Kidney glomerular epithelial cell (primary cell): ENCODE measurements at places on chromosomes 5 and 9.

DNA sequence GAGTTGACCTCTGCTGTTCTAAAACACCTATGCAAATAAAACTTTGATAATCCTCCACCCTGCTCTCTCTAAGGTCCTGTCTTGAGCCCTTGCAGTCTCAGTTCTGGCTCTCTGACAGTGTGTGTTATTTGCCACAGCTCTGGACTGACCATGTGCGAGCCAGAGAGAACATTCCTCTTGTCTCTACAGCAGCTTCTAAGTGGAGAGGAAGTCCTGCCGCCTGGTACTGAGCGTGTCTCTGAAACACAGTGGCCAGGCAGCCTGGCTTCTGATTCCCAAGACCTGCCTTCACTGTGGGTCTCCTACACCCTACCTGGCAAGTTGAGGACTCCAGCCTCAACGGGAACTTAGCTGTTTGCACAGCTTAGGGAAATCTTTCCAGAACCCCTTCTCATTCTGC is 61.6 kb downstream of the ENTREP1 start:
- DNase-seq: no peak

DNA sequence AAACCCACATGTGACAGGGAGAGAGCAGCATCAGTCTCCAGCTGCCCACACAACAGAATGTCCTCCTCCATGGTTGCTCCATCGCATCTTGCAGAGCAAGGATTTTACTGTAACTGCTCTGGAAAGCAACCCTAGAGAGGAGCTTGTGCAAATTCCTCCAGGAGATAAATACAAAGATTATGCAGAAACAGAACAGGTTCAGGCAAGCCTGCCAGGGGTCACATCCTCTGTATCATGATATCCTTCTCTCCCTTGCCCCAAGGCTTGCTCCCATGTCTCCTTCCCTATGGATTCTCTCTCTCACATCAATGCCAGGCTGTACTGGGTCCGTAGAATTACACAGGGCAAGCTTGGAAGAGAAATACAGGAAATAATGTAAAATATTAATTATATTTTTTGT is 226.0 kb downstream of the MPDZ start:
- no peak for DNase-seq

DNA sequence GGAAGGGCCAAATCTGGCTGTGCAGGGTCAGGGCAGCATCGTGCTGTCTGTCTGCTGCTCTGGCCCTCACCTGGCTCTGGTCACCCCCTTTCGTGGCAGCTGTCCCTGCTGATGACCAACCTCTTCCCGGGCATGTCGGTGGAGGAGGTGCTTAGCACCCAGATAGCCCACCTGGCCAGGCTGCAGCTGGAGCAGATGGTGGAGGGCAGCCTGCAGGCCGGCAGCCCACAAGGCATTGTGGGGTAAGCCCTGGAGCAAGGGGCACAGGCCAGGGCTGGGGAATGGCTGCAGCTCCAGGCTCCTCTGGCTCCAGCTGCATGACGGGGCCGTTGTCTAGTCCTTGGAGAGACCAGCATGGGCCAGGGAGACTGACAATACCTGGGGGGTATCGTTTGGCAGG is 8.2 kb downstream of the TOR2A start:
- no peak for DNase-seq

GRCh38 chr9:117656002-117656401 is 48.2 kb upstream of the TLR4 start:
- no peak for DNase-seq

- no peak for DNase-seq
These were observed 54.1 kb downstream of the OSMR start for GRCh38 chr5:38899936-38900335.

- no peak for DNase-seq
These were observed 40.2 kb downstream of the NSUN2 start for GRCh38 chr5:6592601-6593000.

DNA sequence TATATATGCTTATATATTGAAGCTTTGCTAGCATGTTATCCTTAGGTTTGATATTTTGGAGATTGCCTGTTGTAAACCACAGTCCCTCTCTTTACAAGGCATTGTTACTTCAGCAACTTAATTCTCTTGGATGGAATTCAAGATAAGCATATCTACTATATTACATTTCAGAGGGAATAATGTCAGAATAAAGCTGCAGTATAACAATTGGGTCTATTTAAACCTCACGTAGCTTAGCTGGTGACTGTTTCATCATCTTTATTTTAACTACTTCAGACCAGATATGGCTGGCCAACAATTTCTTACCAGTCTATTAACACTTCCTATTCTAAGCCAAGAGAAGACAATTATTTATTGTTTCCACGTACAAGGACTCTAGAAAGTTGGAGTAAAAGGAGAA is 27.1 kb downstream of the ZCCHC10 start:
- no peak for DNase-seq

DNA sequence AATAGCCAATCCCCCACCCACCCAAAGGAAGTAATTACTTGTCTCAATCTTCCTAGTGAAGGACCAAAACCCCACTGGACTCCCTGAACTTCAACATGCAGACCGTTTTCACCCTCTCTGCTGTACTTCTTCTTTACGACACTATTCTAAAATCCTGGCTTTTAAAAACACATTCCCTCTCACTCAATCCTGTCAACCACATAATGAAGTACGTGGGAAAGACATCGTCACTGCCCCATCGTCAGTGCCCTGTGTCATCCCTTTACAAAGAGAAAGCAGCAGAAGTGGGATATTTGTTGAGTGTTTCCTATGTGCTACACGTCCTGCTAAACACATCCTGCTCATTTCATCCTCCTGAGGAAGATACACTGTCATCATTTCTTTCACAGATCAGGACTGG is 54.2 kb downstream of the MAPKAP1 start:
- no peak for DNase-seq

DNA sequence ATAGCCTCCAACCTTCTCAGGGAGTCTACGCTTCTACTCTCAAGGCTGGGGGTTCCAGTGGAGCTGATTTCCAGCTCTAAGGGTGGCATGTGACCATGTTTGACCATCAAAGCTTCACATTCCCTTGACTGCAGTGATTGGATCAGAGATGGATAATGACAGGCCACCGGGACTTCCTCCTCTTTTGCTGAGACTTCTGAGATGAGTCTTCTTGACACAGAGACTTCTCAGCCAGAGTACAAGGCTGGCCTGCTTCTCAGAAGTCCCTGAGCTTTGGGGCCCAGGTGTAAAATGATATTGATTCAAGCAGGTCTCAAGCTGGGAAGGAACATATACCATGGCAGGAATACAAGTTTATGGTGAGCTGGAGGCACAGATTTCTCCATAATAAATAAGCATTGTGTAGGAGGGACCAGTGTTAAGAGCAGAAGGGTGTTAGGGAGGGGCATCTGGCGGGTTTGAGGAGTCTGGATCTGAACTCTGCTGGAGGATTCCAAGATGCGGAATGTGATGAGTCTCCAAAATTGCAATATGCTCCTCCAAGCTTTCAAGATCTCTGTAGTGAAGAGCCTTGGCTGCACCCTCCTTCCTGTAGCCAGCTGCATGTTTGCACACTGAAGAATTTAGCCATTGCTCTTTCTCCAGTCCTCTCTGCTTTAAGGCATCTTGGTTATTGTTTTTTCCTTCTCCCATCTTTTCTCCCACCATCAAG is 41.7 kb upstream of the HSD17B4 start:
- DNase-seq: no peak

- DNase-seq: no peak
These were observed 169.4 kb upstream of the PPP1R26 start for GRCh38 chr9:135310134-135310533.
